ENCODE measurements at places on chromosomes 7 and 10. TPM values are rescaled to one million over a fixed set of nuclear protein-coding genes. Genes with fewer than 3 reads are reported as not detected.

DNA sequence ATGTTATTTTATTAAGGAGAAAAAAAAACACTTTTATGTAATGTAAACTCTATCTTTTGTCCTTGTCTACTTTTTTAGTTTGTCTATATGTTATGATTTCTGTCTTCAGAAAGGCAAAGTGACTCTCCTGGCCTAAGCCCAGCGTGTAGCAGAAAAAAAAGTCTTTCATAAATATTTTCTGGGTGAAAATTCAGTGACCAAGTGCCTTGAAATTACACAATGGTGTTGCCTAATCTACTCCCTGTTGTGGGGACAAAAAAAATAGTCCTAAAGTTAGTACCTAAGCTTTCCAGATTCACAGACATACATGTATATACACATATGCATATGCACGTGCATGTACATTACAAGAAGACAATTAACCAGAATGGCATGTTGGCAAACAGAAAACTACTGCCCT, 1257.8 kb upstream of the SORCS1 start:
- no peaks in the 10 kb centered on the region for H3K36me3 ChIP-seq
- no peak for DNase-seq
- no peak overlapping the region for H3K4me3 ChIP-seq
- peaks cover 7% of the 10 kb centered on the region for H3K27me3 ChIP-seq

SFXN2 gene
- 34.9 TPM for total RNA-seq

PTPN20 gene
- not detected for total RNA-seq

ANXA11 gene
- 238 TPM for total RNA-seq

ODAD2 gene
- total RNA-seq = 0.25 TPM

SLC39A12 gene
- not detected for total RNA-seq

- peaks cover 13% of the 10 kb centered on the region for H3K36me3 ChIP-seq
- H3K27me3 ChIP-seq = peaks cover 82% of the 10 kb centered on the region
- peaks cover 61% of the 10 kb centered on the region for H3K4me1 ChIP-seq
- peak overlapping the region; percentile 87 for H3K4me3 ChIP-seq
- DNase-seq = peak; percentile 64
These were observed 513 bp downstream of the HOXA7 start for GRCh38 chr7:27155816-27156507.

GRCh38 chr10:27450225-27450624, 53.9 kb upstream of the RAB18 start:
- no peak overlapping the region for H3K27ac ChIP-seq
- H3K27me3 ChIP-seq = no peaks in the 10 kb centered on the region
- DNase-seq = no peak
- no peaks in the 10 kb centered on the region for H3K36me3 ChIP-seq

GPRIN2 gene
- 20.3 TPM for total RNA-seq

- H3K4me1 ChIP-seq = peaks cover 20% of the 10 kb centered on the region
- peaks cover 9% of the 10 kb centered on the region for H3K36me3 ChIP-seq
- no peaks in the 10 kb centered on the region for H3K27me3 ChIP-seq
- DNase-seq = no peak
- no peak overlapping the region for H3K4me3 ChIP-seq
These were observed 135.0 kb downstream of the RALA start for GRCh38 chr7:39758234-39758970.

- H3K27me3 ChIP-seq = no peaks in the 10 kb centered on the region
- H3K4me1 ChIP-seq = no peaks in the 10 kb centered on the region
- no peak overlapping the region for H3K27ac ChIP-seq
- H3K4me3 ChIP-seq = no peak overlapping the region
- H3K36me3 ChIP-seq = no peaks in the 10 kb centered on the region
These were observed 81.6 kb downstream of the PRKAG2 start for GRCh38 chr7:151795168-151795811.

GRCh38 chr7:90271753-90272152, 26.8 kb downstream of the CFAP69 start:
- no peaks in the 10 kb centered on the region for H3K36me3 ChIP-seq
- H3K4me3 ChIP-seq = no peak overlapping the region
- no peaks in the 10 kb centered on the region for H3K27me3 ChIP-seq
- H3K27ac ChIP-seq = no peak overlapping the region
- no peak for DNase-seq
- peaks cover 22% of the 10 kb centered on the region for H3K4me1 ChIP-seq

- H3K36me3 ChIP-seq = no peaks in the 10 kb centered on the region
- no peaks in the 10 kb centered on the region for H3K27me3 ChIP-seq
- no peak overlapping the region for H3K4me3 ChIP-seq
- H3K4me1 ChIP-seq = peaks cover 45% of the 10 kb centered on the region
These were observed 281.5 kb upstream of the PHYHIPL start for GRCh38 chr10:58894929-58895328.

CACNB2 gene
- total RNA-seq = 13.0 TPM

HOXA6 gene
- 43.7 TPM for total RNA-seq

GRCh38 chr10:34134602-34135001, 680.5 kb downstream of the PARD3 start:
- peaks cover 14% of the 10 kb centered on the region for H3K36me3 ChIP-seq
- peaks cover 3% of the 10 kb centered on the region for H3K4me1 ChIP-seq
- H3K4me3 ChIP-seq = no peak overlapping the region
- no peak for DNase-seq
- H3K27me3 ChIP-seq = no peaks in the 10 kb centered on the region
- no peak overlapping the region for H3K27ac ChIP-seq

DNA sequence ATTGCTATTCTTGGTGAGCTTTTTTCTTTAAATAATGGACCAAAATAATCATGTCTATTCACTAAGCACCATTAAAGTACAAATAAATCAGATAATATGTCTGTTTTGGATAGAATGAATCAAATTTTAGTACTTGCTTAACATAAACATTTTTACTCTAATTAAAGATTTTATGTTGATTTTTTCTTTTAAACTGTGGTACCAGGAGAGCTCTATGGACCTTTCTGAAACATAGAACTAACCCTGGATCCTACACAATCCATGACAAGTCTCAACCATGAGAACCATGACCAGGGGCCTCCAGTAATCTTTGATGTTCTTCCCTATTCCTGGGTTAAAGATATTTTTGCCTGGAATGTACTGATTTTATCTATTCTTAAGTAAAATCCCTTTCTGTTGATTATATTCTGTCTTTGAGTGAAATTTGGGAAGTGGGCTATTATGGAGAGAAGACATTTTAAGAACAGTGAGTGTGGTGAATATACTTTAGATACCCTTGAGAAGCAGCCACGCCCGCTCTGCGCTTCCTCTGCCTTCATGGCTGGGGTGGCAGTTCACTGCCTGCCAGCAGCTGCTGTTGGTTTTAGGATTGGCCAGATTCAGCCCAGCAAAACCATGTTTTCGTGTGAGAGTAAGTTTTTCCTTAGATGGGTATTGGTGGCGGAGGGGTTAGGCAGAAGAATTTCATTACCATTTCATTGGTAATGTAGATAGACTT, 42.2 kb upstream of the BHLHA15 start:
- DNase-seq = no peak
- peaks cover 1% of the 10 kb centered on the region for H3K36me3 ChIP-seq
- no peak overlapping the region for H3K27ac ChIP-seq

DNA sequence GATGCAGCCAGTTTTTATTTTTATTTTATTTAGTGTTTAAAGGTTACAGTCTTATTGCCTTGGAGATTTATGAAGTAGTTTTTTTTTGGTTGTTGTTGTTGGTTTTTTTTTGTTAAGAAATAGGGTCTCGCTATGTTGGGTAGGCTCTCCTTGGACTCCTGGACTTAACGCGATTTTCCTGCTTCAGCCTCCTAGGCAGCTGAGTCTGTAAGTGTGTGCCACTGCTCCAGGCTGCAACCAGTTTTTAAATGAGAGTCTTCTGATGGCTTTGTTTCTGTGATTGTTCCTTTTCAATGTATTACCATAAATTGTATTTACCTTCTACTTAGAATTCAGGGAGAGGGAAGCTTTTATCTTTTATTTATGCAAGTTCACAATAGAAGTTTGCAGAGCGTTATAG, 62.8 kb downstream of the BICC1 start:
- peaks cover 15% of the 10 kb centered on the region for H3K36me3 ChIP-seq
- H3K4me3 ChIP-seq = no peak overlapping the region
- no peaks in the 10 kb centered on the region for H3K27me3 ChIP-seq
- peaks cover 36% of the 10 kb centered on the region for H3K4me1 ChIP-seq
- DNase-seq = no peak
- no peak overlapping the region for H3K27ac ChIP-seq

DNA sequence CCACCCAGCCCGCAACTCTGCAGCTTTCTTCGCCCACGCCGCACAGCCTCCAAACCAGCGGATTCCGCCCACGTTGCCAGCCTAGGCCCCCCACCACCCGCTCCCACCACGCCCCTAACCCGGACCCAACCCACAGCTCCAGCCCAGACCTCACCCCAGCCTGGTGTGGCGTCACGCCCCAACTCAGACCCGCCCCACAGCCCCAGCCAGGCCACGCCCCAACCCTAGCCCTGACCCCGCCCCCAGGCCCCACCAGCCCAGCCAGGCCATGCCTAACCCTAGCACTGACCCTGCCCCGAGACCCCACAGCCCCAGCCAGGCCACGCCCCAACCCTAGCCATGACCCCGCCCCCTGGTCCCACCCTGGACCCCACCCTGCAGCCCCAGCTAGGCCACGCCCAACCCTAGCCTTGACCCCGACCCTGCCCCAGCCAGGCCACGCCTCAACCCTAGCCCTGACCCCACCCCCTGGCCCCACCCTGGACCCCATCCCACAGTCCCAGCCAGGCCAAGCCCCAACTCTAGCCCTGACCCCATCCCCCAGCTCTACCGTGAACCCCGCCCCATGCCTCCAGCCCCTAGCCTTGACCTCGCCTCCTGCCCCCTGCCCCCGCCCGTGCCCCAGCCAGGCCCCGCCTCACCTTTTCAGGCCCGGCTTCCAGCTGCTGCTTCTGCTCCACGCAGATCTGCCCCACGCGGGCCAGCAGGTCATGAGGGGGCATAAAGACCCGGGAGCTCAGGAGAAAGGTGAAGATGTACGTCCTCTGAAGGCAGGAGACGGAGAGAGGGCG, 64.0 kb downstream of the RASGEF1A start:
- no peak overlapping the region for H3K27ac ChIP-seq
- H3K4me1 ChIP-seq = no peaks in the 10 kb centered on the region
- no peaks in the 10 kb centered on the region for H3K36me3 ChIP-seq
- no peaks in the 10 kb centered on the region for H3K27me3 ChIP-seq
- no peak for DNase-seq

DNA sequence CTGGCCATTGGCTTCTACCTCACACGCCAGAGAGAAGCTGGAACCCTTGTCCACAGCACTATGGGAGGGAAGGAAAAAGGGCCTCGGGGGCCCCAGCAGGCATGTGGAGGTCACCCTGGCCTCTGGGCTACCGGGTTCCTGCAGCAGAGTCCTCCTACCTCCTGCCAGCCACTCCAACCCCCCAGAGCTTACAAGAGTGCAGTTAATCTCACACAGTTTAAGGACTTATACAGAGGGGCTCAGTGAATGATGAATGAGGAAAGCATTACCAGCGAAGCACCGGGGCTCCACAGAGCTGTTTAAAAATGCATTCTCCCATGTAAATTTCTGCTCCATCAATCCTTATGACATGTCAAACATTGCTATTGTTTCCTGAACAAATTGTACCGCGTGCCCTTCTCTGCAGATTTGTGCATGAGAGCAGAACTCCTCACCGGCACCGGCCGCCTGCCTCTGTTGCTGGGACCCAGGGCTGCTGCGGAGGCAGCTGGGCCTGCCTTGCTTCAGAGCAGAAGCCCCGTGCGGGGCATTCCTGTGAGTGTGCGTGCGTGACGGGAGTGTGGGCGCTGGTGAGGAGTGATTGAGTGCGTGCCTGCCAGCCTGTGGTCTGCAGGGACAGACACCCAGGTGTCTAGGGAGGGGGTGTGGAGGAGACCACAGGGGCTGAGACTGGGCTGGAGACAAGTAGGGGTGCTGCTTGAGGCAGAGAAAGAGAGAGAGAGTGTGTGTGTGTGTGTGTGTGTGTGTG, 52.8 kb downstream of the C10orf105 start:
- H3K36me3 ChIP-seq = no peaks in the 10 kb centered on the region
- no peak overlapping the region for H3K4me3 ChIP-seq
- DNase-seq = peak; percentile 40
- H3K4me1 ChIP-seq = peaks cover 23% of the 10 kb centered on the region

- peaks cover 14% of the 10 kb centered on the region for H3K4me1 ChIP-seq
- no peak overlapping the region for H3K4me3 ChIP-seq
- H3K27ac ChIP-seq = peak overlapping the region; percentile 71
- H3K27me3 ChIP-seq = no peaks in the 10 kb centered on the region
- H3K36me3 ChIP-seq = peaks cover 17% of the 10 kb centered on the region
- no peak for DNase-seq
These were observed 169.0 kb downstream of the MAD1L1 start for GRCh38 chr7:2063563-2064260.

CXCL12 gene
- total RNA-seq = 45.8 TPM

DNA sequence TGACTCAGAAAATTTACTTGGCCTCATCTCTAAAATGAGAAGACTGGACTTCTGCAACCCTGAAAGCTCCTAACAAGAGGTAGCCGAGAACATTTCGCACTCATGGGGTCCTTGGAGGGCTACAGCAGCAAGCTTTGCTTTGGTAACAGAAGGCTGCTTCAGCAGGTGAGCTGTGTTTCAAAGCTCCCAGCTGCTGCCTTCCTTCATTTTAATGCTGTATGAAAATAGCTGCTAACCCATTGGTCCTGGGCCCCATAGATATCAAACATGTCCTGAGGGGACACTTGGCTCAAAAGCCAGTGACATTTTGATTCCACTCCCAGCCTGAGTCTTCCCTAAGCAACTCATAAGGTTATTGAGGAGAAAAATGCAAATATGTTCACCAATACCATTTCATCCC, 14.3 kb upstream of the MALSU1 start:
- no peaks in the 10 kb centered on the region for H3K4me1 ChIP-seq
- H3K4me3 ChIP-seq = no peak overlapping the region
- H3K27me3 ChIP-seq = no peaks in the 10 kb centered on the region
- DNase-seq = no peak
- no peaks in the 10 kb centered on the region for H3K36me3 ChIP-seq

SPDYE1 gene
- not detected for total RNA-seq

GRCh38 chr10:125608474-125608873, 74.5 kb downstream of the TEX36 start:
- no peak overlapping the region for H3K27ac ChIP-seq
- no peak overlapping the region for H3K4me3 ChIP-seq
- no peak for DNase-seq
- no peaks in the 10 kb centered on the region for H3K4me1 ChIP-seq

DNTT gene
- not detected for total RNA-seq

DNA sequence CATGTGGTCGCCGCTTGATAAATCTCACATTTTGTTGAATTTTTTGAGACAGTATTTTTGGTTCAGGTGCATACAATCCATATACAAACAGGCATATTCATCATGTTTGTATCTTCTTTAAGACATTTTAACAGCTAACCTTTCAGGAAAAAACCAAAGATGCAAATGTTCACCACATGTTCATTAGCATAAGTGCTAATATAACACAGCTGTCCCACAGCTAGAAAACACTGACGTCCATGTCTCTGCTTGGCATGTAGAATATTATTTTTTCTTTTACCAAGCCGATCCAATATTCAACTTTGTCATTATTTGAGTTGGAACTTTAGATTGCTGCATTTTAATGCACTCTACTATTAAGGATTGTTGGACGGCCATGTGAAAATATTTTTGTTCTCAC, 31.2 kb downstream of the BMPER start:
- H3K27me3 ChIP-seq = peaks cover 19% of the 10 kb centered on the region
- H3K36me3 ChIP-seq = no peaks in the 10 kb centered on the region
- H3K4me3 ChIP-seq = no peak overlapping the region
- peaks cover 10% of the 10 kb centered on the region for H3K4me1 ChIP-seq

GRCh38 chr7:1818575-1819258, 148.6 kb downstream of the ELFN1 start:
- no peak overlapping the region for H3K27ac ChIP-seq
- DNase-seq = peak; percentile 37
- peak overlapping the region; percentile 10 for H3K4me3 ChIP-seq
- no peaks in the 10 kb centered on the region for H3K36me3 ChIP-seq
- peaks cover 30% of the 10 kb centered on the region for H3K27me3 ChIP-seq

All from mesothelial cell of epicardium (in vitro differentiated cells).